ENCODE measurements at places on chromosomes 5 and 9.

- DNase-seq, result no peak
These were observed 627.9 kb upstream of the RORB start for GRCh38 chr9:73869264-73869663.

GRCh38 chr9:124793015-124793541, 16.1 kb downstream of the OLFML2A start:
- DNase-seq, result no peak

DNA sequence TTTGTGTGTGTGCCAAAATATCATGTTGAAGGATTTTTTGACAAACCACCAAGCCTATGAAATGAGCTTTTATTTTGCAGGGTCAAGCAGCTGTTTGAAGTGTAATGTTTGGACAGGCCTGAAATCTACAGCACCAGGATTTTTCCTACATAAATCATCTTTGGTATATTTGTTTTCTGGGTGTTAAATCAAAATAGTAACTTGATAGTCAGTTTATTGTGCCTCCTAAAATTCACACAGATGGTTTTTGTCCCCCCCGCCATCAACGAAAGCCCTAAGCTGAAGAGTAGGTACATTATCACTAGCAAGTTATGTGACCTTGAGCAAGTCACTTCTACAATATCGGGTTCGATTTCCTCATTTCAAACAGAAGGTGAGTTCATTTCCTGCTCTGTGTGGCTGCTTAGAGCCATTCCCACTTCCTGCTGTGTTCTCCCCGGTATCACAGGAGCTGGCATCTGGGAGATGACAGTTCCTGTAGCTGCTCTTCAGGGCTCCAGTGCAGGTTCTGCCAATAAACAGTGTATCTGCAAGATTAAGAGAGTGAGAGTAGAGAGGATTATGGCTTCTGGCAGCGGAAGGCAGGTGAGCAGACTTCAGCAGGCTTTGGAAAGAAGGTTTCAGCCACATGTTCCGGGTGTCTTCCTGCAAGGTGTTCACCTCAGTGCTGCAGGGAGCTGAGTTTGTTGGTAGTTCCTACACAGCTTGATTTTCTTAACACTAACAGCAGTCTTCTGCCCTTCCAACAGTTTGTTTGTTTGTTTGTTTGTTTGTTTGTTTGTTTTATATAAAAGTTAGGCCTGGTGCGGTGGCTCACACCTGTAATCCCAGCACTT, 48.4 kb upstream of the GNE start:
- no peak for DNase-seq

GRCh38 chr5:142915813-142916424, 145.7 kb downstream of the ARHGAP26 start:
- DNase-seq, result no peak

DNA sequence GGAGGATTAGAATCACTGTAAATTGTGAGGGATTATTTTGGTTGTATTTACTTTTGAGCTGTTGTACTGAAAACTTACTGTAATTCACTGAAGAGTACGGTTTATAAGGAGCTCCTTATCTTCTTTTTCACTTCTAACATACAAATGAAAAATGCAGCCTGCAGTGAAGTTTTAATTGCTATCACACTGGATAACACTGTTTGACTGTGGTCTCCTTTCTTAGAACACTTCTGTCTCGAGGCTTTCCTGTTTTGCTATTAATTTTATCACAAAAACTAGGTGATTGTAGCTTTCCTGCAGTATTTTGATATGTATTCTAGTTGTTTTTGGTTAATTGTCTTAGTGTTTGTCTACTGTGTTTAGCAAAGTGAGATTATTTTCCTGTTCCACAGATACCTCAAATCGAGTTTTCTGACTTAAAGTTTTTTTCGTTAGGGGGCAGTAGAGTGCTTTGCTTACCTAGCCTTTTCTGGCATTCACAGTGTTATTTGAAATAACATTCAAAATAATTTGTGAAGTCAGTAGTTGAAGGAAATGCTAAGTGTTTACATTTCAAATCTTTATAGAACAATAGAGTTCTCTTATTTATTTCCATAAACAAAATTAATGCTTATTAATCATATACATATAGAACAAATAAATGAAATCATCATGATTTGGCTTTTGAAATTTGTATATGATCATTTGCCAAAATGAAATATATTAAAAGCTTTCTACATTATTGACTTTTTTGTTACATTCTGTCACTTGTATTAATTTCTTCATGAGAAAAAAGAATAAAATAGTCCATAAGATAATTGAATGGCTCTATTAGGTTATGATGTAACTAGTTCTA, 52.9 kb downstream of the COMMD10 start:
- DNase-seq, result no peak

- DNase-seq, result no peak
These were observed 70.2 kb downstream of the XRCC4 start for GRCh38 chr5:83147593-83147992.

GRCh38 chr9:123639743-123640142, 283.7 kb downstream of the CRB2 start:
- no peak for DNase-seq

DNA sequence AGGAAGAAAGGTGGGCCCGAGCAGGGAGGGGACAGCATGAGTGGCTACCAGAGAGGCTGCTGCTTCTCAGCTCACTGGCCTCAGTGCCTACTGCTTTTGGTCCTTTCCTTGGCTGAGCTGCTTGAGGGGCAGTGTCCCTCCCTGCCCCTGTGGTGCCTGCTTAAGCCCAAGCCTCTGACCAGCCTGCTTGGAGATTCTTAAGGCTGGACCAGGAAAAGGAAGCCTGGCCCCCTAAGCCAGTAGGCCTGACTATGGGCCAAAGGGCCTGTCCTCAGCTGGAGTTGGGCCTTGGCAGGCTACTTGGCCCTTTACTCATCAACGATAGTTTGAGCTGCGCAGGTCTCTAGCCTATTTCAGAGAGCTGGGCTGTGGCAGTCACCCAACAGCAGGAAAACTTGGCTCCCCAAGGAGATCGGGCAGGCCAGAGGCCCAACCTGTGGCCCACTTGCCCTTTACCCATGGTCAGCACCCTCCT, 24.9 kb downstream of the TCF7 start:
- DNase-seq, result no peak

- no peak for DNase-seq
These were observed 2227.5 kb upstream of the C9orf72 start for GRCh38 chr9:29800821-29801220.

- DNase-seq, result no peak
These were observed 58.1 kb upstream of the GLIS3 start for GRCh38 chr9:4357929-4358328.

DNA sequence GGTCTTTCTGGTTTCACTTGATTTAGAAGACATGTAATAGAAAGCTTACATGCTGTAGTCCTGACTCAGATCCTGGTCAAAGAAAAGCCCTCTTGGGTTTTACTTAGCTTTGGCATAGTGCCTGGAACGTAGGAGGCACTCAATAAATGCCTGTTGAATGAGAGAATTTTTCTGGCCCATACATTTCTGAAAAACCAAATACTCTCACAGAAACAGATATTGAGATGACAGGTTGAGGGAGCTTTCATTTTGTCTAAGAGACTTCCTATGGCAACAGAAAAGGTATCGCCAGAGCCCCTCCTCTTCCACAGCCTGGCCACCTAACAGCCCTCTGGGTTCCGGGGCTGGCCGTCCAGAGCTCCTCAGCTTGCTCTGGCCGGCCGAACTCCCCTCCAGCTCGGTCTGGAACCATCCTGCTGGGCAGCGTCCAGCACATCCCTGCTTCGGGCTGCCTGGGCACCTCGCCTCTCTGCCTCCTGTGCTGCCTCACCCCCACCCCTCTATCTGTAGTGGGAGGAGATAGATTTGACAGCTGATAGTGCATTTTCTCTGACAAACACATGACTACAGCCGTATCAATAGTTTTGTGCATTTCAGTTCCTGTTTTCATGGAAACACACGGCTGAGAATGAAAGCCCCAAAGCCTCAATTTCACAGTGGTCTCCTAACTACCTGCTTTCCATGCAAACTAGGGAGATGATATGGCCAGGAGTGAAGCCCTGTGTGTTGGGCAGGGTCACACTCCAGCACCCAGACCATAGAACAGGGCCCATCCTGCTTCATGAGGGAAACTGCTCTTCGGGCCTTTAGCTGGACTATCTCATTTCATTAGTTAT, 1.1 kb downstream of the IL4 start:
- DNase-seq, result no peak

GRCh38 chr5:112869948-112870347, 8.9 kb downstream of the SRP19 start:
- DNase-seq, result no peak

- DNase-seq, result no peak
These were observed 18.7 kb upstream of the CTSV start for GRCh38 chr9:97057651-97058050.

GRCh38 chr9:13814647-13815400, 499.1 kb downstream of the NFIB start:
- DNase-seq, result no peak

DNA sequence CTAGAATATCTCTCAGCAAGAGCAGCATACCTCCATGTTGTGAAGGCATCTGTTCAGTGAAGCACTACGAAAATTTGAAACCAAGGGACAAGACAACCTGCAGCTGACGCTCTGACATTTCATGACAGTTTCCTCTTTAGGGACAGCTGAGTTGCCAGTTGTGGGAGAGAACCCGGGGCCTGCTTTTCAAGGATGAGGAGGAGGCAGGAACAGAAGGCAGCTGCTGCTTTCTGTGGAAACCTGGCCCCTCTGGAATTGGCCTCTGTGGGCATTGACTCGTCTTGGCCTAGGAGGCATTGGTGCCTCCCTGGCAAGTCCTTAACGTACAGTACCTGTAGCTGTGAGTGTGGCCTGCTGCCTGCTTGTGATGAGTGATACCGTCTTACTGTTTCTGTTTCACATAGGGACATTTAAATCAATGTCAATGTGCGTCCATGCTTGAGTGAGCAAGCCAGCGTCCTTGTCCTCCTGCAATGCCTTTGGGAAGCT, 21.6 kb downstream of the SLC46A2 start:
- no peak for DNase-seq

DNA sequence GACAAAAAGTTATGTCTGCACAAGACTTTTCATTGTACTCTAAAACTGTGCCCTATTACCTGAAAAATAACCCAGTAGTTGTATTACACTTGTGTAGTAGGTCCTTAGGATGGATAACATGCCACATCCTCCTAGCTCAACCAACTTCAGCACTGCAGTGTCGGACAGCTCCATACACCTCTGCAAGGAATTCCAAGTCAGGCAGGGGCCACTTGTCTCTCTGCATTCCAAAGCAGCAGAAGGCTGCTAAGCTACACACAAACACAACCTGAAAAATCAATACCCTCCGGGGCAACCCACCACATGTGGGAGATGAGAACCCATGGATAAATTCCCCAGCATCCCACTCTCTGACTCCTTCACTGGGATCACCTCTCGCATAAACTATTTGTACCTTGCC, 50.2 kb downstream of the MED10 start:
- no peak for DNase-seq

GRCh38 chr5:173474881-173475287, 141.6 kb downstream of the BOD1 start:
- DNase-seq, result no peak

DNA sequence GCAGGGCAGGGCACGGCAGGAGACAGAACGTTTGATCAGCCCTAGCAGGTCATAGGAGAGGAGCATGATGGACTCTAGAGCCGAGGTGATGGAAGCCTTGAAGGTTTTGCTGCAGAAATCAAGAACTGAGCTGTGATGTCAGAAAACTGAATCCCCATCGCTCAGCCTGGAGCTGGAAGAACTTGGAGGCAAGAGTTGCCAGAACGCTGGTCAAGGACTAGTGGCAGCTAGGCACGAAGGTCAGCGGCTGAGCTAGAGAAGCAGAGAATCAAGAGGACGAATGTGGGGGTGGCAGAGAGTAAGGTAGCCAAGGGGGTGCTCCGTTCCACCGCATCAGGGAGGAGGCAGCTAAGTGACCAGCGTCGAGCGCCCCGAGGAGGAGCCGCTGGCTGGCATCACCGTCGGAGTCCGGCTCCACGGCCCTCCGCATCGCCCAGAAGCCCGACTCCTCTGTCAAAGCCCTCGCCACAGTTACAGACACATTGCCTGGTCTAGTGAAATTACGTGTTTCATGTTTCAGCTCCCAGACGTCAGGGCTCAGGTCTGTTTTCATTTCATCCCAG, 1.2 kb upstream of the GALNT10 start:
- no peak for DNase-seq

GRCh38 chr5:109819878-109820277, 130.2 kb downstream of the MAN2A1 start:
- no peak for DNase-seq

GRCh38 chr5:52915176-52915875, 73.8 kb upstream of the ITGA2 start:
- DNase-seq, result no peak

DNA sequence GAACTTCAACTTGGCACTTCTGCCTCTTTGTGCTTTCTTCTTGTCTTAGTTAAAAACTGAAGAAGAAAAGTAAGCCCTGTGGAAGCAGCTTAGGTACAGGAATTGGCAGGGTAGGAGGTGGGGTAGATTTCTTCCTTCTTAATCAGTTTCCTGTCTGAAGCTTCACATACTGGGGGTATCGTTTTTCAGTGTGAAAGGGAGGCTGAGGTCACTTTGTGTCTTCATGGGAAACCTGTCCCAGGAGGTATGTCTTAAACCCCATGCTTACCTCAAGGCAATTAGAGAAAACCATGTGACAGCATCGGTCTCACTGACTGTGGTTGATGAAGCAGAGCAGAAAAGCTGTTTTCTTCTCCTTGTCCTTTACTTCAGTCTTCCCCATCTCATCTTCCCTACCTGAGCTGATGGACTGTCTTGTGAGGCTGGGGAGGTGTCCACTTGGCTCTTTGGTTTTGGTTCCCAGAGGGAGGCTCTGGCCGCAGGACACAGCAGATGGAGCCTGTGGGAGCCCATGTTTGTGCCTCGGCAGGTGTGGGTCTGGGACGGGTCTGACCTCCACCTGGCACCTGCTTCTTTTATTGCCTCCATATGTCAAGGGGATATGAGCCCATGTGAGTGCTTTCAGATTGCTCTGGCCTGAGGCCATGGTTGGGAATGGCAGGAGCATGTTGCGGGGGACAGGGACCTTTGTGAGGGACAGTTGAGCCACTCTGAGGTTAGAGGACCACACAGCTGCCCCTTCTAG, 47.0 kb downstream of the SH3GL2 start:
- DNase-seq, result no peak

GRCh38 chr9:89879276-89879675, 274.5 kb downstream of the GADD45G start:
- DNase-seq, result peak; percentile 7

DNA sequence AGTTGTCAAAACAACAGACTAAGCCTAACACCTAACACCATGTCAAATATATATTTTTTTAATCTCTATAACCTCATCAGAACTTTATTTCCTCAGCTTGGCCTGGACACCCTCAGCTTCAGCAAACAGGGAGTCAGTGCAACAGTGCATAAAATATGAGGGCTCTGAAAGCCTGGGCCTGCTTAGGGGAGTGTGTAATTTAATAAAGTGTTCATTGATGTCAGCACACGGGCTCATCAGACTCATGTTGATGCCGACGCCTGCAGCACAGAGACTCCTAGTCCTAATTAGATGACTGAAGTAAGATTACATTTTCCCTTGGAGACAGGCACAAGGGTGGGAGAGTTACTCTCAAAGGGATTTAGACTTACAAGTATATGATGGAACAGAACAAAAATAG, 37.8 kb downstream of the CDH10 start:
- DNase-seq, result no peak

- DNase-seq, result no peak
These were observed 113.1 kb upstream of the SMIM23 start for GRCh38 chr5:171672556-171672955.

- DNase-seq, result no peak
These were observed 38.9 kb downstream of the PTTG1 start for GRCh38 chr5:160460377-160461049.

GRCh38 chr5:170920196-170920595, 58.4 kb downstream of the RANBP17 start:
- DNase-seq, result no peak

GRCh38 chr5:153987301-153987700, 51.4 kb downstream of the FAM114A2 start:
- DNase-seq, result no peak
